ENCODE measurements at places on chromosomes 16 and 17.

DNA sequence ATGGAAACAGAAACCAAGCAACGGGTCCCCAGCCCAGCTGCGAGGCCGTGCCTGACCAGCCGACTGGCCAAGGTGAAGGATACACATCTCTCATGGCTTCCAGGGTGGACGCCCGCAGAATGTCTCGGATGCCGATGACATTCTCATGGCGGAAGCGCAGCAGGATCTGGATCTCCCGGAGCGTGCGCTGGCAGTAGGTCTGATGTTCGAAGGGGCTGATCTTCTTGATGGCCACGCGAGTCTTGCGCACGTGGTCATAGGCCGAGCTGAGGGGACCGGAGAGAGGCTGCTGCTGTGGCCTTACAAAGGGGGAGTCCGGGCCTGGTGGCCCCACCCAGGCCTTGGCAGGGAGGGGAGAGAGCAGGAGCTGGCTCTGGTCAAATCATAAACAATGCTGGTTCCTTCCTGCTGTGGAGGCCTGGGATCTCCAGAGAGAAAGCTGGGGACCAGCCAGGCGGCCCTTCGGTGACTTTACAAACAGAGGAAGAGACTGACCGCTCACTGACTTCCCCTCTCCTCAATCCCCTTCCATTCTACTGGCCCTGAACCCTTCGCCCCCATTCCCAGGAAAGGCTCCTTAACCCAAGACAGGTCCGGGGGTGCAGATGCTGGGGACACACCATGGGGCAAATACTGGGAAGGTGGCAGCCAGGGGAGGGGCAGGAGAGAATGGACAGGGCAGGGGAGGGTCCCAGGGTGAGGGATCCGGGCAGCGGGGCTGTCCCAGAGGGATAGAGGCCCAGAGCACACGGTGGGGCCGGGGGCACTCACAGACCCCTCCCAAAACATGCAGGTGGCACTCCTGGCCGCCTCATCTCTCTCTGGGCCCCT is 1.1 kb downstream of the MAPK3 start:
- DNase-seq, result no peak

DNA sequence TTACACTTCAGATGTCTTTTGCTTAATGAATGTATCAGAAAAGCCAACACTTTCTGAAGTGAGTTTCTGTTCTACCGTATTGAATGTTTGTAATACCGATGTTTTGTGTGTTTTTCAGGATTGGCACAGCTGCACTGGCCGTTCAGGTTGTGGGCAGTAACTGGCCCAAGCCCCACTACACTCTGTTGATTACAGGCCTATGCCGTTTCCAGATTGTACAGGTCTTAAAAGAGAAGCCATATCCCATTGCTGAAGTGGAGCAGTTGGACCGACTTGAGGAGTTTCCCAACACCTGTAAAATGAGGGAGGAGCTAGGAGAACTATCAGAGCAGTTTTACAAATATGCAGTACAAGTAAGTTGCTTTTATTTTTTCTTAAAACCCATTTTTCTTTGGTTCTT is 4.7 kb upstream of the ABCC11 start:
- DNase-seq, result no peak

- DNase-seq, result no peak
Measured at GRCh38 chr16:69112285-69113129, 7.1 kb downstream of the HAS3 start.

- no peak for DNase-seq
Measured at GRCh38 chr17:12386225-12386624, 279.5 kb upstream of the MYOCD start.

DNA sequence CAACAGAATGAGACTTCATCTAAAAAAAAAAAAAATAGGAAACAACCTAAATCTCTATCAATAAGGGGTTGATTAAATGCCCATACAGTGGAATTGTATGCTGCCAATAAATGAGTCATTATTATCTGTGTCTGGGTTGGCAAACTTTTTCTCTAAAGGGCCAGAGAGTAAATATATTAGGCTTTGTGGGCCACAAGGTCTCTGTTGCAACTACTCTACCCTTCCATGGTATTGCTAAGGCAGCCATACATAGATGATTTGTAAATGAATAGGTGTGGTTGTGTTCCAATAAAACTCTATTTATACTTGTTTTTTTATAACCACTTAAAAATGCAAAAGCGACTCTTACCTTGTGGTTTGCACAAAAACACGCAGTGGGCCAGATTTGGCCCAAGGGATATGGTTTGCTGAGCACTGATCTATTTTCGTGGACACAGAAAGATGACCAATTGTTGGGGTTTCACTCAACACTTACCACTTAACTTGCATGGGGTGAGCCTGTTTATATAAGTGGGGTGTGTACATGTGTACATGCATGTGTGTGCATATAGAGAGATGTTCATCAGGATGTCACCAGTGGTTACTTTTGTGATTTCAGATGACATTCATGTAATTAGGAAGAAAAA is 12.4 kb upstream of the IL4R start:
- DNase-seq, result no peak

- DNase-seq, result no peak
Measured at GRCh38 chr16:4790871-4791270, 2.7 kb upstream of the SEPTIN12 start.

- no peak for DNase-seq
Measured at GRCh38 chr16:67946966-67947558, 3.1 kb upstream of the LCAT start.

DNA sequence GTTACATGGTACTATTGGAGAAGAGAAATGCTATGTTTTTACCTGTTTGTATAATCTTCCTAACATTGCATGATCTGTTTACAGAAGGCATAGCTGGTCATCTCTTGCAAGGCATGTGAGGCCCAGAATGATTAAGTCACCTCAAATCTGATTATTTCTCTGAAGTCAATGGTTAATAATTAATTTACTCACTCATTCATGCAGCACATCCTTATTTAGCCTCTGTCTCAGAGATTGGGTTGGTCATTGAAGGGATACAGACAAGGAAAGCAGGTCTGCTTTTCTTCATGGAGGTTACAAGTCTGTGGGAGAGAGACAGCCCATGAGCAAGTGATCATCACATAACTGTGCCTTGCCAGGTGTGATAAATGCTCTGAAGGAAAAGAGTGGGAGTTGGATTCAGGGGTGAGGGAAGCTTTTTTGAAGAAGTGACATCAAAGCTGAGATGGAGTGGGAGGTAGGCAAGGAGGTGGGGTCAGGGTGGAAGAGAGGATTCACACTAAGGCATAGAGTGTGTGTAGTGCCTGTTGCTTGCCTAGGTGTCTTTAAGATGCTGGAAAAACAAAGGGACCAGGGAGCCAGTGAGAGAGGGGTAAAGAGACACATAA is 16.3 kb upstream of the RBFOX1 start:
- no peak for DNase-seq

DNA sequence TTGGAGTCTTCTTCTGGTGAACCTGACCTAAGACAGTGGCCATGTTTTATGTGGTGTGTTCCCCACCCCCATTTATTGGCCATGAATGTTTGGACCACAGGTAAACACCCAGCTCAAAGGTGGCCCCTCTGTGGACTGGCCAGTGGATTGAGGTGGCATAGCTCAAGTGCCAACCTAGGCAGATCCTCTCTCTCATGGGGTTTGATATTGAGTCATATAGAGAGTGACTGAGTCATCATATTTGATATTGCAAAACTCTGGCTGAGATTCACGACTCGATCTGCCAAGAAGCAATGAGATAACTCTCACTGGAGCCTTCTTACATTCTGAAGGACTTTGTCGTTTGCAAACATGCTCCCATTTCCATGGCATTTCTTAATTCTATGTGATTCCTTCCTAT is 10.5 kb upstream of the TEKT3 start:
- DNase-seq, result no peak

DNA sequence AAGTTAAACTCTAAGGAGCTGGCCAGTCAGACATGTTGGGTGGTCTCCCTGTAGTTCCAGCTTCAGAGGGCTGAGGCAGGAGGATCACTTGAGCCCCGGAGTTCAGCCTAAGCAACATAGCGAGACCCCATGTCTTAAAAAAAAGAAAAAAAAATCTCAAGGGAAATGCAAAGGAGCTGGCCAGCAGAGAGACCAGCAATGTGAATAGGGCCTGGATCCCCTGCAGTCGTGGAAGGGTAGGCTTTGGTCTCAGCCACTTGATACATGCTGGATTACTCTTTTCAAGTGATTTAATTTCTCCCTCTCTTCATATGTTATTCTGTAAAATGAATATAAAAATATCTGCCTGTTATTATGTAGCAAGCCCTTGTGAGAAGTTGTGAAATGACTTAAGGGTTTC is 207.7 kb downstream of the SPECC1 start:
- no peak for DNase-seq
